ENCODE measurements at places on chromosomes 7 and 10.

DNA sequence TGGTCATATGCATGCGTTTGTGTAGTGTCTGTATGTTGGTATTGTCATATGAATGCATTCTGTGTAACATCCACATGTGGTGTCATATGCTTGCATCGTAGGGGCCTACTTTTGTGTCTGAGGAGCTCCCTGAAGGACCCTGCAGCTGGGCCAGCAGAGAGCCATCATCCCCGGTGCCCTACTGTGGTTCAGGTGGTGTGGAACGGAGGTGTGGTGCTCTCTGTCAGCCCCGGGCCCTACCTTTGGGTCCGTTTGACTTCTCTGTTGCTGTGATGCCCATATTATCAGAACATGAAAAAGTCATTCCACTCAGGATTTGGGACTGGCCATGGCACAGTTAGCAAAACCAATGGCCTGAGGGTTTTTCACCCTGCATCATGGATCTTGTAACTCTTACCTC lies 217.9 kb downstream of the ADARB2 start:
- DNase-seq: no peak

DNA sequence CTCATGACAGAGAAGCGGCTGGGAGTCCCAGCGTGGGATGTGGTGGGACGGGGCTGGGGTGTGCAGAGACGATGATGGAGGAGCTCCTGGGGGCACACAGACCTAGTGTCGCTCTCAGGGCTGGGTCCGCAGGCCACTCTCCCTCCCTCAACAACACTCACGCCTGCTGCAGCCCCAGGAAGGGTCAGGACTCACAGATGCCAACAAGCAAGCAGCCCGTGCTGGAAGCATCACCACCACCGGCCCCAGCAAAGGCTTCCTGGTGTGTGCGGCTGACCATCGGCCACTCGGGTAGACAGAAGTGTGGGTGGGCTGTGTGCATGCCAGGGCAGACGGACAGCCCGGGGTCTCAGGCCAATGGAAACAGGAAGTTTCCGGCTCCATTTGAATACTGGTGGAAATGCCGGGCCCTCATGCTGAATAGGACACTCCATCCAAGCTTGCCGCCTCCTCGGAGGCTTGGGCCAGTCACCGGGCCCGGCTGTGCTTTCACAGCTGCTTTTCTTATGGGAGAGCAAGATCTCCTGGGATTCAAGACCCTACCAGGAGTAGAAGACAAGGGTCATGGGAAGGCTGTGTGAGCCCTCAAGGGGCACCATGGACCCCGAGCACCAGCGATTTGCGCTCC lies 178.1 kb downstream of the ELFN1 start:
- no peak for DNase-seq

GRCh38 chr7:11332865-11333228 lies 359.2 kb downstream of the PHF14 start:
- no peak for DNase-seq

GRCh38 chr7:74306004-74306729 lies 17.0 kb downstream of the CLIP2 start:
- DNase-seq: no peak

DNA sequence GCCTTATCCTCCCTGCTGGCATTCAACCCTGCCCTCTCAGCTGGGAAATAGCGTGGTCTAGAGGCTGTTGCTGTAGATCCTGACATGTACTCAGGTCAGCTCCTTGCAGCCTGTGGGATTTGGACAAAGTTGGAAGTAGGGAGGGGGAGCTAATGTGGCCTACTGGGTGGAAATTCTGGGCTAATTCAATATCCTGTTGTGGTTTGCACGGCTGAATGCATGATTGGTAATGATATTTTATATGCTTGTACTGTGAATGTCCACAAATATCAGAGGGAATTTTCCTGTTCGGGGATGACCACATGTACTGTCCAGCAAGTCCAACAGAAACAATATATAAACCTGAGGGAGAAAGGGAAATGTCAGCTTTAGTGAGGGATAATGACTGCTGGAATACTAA lies 22.1 kb upstream of the NPVF start:
- no peak for DNase-seq

DNA sequence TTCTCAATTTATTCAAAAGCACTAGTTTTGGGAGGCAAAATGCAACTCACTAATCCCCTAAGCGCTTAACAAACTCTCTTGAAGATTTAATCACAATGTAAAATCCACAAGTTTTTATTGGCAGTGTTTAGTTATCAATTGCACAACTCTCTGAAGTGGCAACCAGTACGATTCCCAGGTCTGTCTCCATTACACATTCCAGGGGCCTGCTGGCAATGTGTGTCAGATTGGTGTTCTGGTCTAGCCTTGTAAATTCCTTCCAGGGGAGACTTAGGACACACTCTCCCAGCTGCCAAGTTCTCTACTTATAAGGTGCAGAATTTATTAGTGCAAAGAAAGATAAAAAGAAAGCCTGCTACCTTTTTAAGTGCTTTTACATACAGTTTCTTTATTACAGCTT lies 164.7 kb upstream of the HPS1 start:
- no peak for DNase-seq

DNA sequence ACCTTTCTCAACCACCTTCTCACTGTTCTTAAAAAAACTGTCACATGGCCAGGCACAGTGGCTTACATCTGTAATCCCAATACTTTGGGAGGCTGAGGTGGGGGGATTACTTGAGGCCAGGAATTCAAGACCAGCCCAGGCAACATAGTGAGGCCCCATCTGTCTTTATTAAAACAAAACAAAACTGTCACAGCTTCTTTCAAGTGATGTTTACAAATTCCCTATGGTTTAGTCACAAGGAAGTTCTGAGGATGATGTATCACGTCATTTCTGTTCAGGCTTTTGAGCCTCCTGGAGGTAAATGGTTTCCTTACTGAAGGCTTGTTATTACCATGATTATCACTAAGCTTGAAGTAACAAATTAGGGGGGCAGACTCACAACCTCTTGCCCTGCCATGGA lies 186.2 kb downstream of the CFTR start:
- no peak for DNase-seq

- no peak for DNase-seq
Measured at GRCh38 chr10:36301139-36301538, 659.0 kb upstream of the FZD8 start.

- peak; percentile 49 for DNase-seq
Measured at GRCh38 chr10:127880557-127880956, 12.2 kb downstream of the CLRN3 start.

GRCh38 chr10:111151595-111152307 lies 74.9 kb downstream of the ADRA2A start:
- no peak for DNase-seq

DNA sequence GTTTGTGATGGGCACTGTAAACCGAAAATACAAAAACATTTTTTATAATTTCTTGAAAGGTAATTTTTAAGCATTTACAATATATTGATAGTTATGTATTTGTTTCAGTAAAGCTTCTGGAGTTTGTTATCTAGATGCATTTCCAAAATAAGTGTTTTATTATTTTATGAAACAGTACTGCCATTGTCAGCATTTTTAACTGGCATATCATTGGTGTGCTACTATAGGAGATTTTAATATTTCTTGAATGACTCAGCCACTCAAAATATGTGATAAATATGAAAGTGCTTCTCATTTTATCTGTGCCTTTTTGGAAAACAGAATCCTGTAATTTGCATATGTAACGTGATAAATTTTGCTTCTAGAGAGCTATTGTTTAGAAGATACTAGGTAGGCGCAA lies 97.9 kb downstream of the ANKIB1 start:
- no peak for DNase-seq

GRCh38 chr7:152136686-152137085 lies 111.2 kb downstream of the GALNT11 start:
- DNase-seq: no peak

GRCh38 chr7:149713061-149713730 lies 60.2 kb downstream of the ZNF467 start:
- DNase-seq: no peak

- no peak for DNase-seq
Measured at GRCh38 chr10:51766423-51767102, 67.2 kb upstream of the CSTF2T start.

GRCh38 chr7:158324397-158325360 lies 262.9 kb downstream of the PTPRN2 start:
- DNase-seq: no peak

DNA sequence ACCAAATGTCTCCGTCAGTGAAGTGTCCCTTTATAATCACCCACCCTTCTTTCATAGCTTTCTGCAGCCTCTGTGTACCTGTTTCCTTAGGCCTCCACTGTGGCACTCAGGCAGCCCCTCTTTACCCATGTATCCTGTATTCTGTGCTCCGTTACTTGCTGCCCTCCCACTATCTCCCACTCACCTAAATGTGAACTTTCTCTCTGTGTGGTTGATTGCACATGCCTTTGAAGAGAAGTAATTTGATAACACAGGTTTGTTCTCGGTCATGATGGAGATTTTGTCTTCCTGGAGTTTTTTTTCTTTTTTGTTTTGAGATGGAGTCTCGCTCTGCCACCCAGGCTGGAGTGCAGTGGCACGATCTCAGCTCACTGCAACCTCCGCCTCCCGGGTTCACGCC lies 61.5 kb downstream of the REEP3 start:
- no peak for DNase-seq

DNA sequence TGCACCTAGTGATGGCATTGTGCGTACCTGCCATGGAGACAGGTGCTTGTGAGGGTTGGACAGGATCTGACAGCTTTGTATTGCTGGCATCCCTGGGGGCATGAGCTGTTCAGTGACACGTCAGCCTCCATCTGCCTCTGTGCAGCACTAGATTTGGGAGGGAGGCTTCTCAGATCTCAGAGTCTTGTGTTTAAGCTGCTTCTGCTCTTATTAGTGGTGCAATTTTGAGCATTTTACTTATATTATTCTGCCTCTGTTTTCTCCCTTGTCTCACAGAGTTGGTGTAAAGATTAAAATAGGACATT lies 5.1 kb downstream of the ARHGAP22 start:
- DNase-seq: peak; percentile 25

- no peak for DNase-seq
Measured at GRCh38 chr10:114309364-114309651, 70.3 kb downstream of the VWA2 start.

- DNase-seq: no peak
Measured at GRCh38 chr10:106991091-106991490, 173.4 kb downstream of the SORCS1 start.

DNA sequence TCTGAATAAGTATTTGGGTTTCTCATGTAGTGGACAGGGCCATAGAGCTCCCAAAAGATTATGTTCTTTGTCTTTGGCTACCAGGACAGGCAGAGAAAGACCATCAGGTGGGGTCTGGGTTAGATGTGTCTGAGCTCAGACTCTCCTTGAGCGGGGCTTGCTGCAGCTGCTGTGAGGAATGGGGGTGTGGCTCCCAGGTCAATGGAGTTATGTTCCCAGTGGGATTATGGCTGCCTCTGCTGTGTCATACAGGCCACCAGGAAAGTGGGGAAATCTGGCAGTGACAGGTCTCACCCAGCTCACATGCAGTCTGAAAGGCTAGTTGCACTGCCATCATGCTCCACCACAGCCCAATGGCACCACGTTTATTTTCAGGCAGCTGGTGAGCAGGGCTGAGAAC lies 97.0 kb upstream of the FERD3L start:
- DNase-seq: no peak

DNA sequence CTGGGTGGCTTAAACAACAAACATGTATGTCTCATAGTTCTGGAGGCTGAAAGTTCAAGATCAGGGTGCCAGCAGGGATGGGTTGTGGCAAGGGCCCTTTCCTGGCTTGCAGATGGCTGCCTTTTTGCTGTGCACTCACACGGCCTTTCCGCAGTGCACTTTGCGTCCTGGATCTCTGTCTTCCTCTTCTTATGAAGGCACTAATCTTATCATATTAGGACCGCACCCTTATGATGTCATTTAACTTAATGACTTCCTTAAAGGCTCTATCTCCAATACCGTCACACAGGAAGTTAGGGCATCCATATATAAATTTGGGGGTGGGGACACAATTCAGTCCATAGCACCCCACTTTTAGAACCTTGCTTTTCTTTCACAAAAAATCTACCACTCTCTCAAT lies 255.2 kb downstream of the SNX13 start:
- no peak for DNase-seq

- no peak for DNase-seq
Measured at GRCh38 chr10:60820093-60820754, 41.9 kb downstream of the CDK1 start.

DNA sequence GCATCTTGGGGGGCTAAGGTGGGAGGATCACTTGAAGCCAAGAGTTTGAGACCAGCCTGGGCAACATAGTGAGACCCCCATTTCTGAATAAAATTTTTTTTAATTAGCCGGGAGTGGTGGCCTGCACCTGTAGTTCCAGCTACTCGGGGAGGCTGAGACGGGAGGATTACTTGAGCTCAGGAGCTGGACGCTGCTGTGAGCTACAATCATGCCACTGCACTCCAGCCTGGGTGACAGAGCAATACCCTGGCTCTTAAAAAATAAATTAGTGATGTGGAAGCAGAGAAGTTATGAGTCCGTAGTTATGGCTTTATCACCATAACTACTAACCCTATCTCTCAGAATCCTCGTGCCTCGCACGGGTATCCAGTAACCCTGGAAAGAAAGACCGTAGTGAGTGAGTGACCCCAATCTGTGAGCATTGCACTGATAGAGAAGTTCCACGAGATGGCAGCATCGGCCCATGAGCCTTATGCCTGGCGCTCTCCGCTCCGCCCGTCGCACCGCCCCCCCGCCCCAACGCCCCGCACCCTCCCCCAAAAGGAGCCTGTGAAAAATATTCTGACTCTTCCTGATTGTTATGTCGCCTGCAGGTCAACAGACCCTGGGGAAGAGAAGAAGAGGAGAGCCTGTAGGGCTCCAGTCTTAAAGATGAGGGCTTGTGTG lies 4.9 kb upstream of the SLC29A3 start:
- peak; percentile 59 for DNase-seq

DNA sequence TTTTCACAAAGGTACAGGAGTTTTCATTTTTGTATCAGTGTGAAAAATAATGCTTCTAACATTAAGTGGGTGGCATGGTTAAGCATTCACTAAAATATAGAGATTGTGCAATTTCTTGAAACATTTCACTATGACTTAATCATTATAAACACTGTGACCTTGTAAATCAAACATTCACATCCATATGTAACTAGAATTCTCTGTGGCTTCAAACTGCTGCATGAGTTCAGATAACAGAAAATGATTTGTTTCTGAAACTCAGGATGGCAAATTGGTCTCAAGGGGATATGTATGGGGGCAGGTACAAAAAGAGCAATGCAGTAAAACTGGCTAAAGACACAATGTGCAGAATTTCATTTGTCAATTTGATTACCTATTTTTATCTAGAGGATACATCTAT lies 3.8 kb downstream of the FAM133B start:
- no peak for DNase-seq

DNA sequence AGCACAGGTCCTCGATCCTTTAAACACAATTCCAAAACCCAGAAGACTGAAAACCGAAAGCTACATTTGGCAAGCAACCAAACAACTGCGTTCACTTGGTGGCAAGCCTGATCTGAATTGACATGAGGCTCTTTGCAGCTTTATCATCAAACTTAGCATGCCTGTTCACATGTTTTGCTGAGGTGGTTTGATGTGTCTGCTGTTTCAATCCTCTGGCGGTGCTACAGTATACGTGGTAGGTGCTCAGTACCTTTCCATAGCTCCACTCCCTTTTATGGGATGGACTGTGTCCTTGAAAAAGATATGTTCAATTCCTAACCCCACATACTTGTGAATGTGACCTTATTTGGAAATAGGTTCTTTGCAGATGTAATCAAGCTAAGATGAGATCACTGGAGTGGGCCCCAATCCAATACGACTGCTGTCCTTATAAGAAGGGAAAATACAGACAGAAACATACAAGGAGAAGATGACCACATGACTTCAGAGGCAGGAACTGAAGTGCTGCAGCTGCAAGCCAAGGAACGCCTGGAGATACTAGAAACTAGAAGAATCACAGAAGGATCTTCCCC lies 33.4 kb downstream of the CCDC6 start:
- DNase-seq: no peak

- no peak for DNase-seq
Measured at GRCh38 chr10:71201849-71202248, 10.5 kb upstream of the UNC5B start.

Measured in activated CD8-positive, alpha-beta memory T cell treated with anti-CD3 and anti-CD28 coated beads, Interleukin-2, amount 10 ng/mL, durations not matched to agents 7 days and 5 days (primary cell).